ENCODE measurements at places on chromosomes 5 and 9. TPM values are rescaled to one million over a fixed set of nuclear protein-coding genes. Genes with fewer than 3 reads are reported as not detected.

GRCh38 chr5:59241119-59241518 lies 652.4 kb downstream of the PDE4D start:
- DNase-seq = no peak

- no peak for DNase-seq
These were observed at the start of gene TEK for GRCh38 chr9:27108981-27109541. TEK (plus strand) TSS chr9:27109225; CDS start chr9:27109591, 366 bp downstream.

DNA sequence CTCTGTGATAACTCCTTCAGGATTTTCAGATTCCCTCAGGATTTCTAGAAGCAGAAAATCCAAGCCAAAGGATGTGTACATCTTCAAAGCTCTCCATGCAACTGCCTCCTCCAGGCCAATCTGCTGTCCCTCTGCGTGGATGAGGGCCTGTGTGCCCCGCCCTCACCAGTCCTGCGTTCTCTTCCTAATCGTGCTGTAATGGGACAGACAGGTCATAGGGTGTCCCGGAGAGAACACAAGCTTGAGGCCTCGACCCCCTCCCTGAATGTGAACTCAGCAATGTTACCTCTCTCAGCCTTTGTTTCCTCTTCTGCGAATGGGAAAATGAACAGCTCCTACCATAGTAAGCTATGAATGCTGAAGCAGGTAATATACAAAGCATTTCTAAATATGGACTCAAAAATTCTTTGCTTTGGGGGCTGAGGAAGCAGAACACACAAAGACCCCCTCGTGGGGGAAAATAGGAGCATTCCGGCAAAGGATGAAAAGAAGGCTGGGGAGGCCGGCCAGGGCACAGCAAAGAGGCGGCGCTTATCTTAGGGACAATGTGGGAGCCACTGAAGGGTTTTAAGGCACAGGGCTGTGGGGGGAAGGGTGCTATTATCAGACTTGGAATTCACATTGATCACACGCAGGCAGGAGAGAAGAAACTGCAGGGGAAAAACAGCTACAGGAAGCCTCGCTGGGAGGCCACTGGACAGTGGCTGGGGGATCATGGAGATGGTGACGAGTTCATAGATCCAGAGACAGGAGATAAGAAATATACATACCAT lies 57.2 kb upstream of the FBXW11 start:
- no peak for DNase-seq

- no peak for DNase-seq
These were observed 71.2 kb upstream of the FREM1 start for GRCh38 chr9:14981291-14981950.

GRCh38 chr9:135227641-135228251 lies 140.3 kb downstream of the OLFM1 start:
- no peak for DNase-seq

DNA sequence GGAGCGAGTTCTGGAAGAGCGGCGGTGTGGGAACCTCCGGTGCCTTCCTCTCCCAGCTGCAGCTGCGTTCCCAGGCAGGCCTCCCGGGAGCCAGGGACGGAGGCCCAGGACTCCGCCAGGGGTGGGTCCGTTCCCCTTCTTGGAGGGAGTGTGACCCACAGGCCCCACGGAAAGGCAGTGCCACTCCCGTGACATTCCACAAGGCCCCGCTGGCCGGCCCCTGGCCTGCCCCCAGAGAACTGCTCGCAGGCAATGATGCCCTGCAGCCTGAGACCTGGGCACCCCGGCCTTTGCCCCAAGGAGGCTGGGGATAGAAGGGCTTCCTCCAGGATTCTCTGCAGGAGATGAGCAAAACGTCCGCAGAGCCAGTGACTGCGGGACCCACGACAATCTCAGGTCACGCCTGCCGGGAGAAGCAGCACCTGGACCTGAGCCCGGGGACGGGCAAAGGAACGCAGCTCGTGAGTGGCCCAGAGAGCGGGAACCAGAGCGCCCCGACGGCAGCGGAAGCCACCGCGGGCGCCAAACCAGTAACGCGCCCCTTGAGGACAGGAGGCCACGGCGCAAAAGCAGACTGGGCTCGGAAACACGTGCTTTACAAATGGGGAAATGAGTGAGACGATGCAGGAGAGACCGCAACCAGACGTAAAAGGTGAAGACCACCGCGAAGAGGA lies 9.3 kb downstream of the OBP2B start:
- DNase-seq = no peak

DNA sequence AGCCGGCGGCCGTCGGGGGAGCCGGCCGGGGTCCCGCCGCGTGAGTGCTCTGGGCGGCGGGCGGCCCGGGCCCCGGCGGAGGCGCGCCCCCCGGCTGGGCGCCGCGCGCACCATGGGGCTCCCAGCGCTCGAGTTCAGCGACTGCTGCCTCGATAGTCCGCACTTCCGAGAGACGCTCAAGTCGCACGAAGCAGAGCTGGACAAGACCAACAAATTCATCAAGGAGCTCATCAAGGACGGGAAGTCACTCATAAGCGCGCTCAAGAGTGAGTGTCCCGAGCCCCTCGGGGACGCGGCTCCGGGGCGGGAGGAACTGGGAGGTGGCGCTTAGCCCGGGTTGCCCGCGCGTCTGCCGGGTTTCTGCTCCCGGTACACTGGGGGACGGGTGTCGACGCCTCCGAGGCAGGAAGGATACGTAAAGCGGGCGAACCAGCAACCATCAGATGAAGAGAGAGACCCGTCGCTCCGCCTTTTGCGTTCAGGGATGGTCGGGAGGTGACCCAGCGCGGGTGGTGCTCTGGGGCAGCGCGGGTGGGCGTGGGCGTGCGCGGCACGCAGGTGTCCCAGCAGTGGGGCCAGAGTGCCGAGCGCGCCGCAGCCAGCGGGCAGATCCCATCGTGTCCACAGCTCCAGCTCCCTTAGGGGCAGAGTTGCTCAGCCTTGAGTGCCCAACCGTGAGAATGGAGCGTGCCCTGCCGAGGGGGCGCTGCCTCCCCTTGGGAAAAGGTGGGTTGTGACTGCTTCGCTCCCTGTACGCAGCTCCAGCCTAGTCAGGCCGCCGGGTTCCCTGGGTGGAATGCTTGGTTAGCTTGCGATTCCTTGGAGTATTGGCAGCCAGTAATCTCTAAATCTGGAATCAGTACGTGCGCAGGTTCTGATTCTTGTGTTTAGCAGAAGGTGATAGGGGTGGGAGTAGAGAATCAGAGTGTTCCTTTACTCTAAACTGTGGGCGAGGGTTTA lies 753 bp downstream of the ARHGAP26 start:
- no peak for DNase-seq

- no peak for DNase-seq
These were observed 361.2 kb upstream of the TARS1 start for GRCh38 chr5:33079548-33079947.

DNA sequence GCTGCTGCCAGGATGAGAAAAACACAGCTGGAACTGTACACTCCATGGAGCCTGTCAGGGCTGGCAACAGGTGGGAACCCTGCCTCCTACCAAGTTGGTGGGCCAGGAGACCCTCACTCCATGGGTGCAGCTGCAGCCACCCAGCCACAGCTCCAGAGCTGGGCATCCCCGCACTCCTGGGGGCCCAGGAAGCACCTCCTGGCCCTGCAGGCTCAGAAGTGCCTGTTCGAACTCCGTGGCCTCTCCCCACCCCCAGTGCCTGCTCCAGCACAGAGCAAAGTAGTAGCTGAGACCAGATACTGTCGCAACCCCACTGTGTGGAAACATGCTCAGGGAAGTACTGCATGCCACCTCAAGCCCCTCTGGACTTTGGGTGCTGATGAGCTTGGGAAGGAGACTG lies 564.0 kb upstream of the ACO1 start:
- DNase-seq = no peak

DNA sequence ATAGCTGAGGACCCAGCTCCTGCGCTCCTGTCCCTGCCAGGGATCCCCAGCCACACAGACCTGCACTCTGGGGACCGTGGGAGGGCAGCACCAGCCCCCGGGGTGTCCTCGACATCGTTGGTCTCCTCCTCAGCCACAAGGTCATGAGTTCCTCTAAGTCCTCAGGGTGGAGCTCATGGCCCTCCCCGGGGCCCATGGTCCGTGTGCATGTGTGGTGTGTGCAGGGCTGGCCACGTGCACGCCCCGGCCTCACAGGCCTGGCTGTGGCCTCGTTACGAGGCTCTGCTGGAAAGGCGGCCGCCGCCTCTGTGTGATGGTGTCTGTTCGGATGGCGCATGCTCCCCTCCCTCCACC lies 16.1 kb upstream of the AJM1 start:
- no peak for DNase-seq

DNA sequence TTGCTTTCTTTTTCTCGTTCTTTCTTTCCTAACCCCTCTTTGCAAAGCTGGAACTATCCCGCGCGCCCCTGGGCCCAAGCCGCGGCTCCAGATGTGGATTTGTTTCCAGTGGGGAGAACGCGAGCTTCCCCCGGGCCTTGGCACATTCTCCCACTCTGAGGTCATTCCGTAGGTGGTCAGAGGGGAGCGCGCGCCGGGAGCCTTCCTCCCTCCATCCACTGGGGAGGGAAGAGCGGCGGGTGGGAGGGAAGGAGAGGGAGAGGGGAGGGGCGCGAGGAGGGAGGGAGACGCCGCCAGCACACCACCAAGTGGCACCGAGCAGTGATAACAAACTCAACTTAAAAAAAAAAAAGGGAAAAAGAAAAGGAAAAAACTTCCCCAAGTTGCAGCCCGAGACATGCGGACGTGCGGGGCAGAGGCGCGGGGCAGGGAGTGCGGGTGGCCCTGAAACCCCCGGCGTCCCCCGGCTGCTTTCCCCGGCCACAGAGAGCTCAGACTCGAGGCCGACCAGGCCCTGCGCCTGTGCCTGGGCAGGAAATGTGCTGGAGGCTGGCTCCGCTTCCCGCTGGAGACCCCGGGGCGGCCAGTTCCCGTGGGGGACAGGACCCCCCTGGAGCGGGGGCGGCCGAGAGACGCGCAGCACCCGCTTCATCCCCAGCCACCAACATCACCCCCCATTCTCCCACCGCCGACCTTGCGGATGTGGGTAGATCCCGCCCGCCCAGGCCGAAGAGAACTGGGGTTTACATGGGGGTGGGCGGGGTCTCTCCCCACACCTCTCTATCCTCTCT lies 3.1 kb downstream of the IER5L start:
- DNase-seq = no peak

DNA sequence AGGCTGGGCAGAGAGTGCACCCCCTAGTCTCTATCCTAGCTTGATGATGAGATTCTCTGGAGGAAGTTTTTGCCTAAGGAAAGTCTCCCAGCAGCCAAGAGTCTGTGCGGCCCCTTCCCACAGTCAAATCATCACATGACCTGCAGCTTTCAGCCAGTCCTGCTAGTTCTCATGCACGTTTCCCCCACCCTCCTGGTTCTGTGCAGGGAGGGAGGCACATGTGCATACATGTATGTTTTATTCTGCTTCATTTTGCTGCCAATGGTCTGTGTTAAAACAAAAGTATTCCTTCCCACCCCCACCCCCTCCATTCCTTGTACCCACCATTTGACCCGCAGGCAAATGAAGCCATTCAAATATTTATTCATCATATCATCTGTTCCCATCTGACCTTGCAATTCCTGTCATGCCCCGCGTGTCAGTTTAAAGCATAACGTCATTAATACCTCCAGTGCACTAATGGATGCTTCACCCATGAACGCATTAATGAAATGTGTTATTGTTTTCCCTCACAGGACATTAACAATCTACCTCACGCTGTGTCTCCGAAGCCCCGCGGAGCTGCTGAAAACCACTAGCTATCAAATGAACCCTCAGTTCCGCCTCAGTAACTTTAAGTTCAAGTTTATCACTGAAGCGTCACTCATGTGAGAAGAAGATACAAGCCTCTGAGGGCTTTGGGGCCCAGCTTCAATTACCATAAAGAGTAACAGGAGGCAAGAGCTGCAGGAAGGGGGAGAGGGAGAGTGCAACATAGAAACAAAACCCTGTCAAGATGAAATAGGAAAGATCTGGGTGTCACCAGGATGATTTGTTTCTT lies 139.6 kb downstream of the RASEF start:
- no peak for DNase-seq

GRCh38 chr9:16143310-16143709 lies 590.5 kb downstream of the CCDC171 start:
- DNase-seq = no peak

GRCh38 chr5:142016556-142016955 lies 3.7 kb upstream of the GNPDA1 start:
- DNase-seq = no peak

DNA sequence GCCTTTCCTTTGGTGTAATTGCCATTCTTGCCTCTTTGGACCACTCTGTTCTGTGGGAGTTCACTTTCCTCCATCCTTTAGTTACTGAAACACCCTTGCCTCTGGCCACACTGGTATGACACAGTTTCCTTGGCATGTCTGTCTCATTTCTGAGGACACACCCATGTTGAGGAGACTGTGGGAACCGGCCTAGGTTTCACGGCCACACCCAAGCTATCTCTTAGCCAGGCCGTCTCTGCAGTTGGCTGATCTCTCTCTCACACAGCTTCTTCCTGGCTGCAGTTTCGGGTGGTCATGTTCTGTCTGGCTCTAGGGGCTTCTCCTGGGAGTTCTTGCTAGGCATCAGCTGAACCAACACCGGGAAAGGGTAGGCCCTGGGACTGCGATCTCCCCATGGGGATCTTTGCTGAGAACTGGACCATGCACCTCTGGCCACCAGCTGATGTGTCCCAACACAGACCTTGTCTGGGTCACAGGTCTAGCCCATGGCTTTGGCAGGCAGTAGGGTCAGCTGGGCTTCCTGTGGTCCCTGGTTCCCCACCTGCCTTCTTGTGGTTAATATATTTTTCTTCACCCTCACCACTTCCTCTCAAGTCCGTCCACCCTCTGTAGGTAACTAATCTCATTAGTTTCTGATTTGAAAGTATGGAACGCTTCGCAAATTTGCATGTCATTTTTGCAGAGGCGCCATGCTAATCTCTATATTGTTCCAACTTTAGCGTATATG lies 24.9 kb downstream of the ARHGEF37 start:
- peak; percentile 81 for DNase-seq

DNA sequence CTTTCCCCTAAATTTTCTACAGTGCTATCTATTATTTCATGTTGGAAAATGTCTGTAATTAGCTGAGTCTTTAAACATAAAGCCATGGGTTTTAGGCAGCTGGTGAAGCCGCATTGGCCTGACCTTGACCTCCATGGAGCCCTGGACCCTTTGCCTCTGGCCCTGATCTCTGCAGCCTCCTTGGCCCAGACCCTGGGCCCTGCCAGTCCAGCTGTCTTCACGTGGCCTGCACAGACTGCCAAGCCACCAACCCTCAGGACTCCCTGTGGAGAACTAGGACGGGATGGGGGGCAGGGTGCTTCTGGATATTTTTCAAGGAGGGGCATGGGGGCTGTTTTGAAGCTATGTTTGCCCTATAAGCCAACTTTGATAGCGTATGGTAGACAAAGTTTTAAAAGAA lies 29.8 kb upstream of the PPARGC1B start:
- DNase-seq = no peak

GRCh38 chr5:181112476-181112875 lies 18.5 kb downstream of the OR2V1 start:
- no peak for DNase-seq

ADGRD2 gene
- not detected for polyA plus RNA-seq

CCL19 gene
- polyA plus RNA-seq = not detected

FAM151B gene
- polyA plus RNA-seq = 0.64 TPM

PKD2L2 gene
- 0.74 TPM for polyA plus RNA-seq

MAML1 gene
- 6.8 TPM for polyA plus RNA-seq

LCN1 gene
- not detected for polyA plus RNA-seq

SPINK13 gene
- not detected for polyA plus RNA-seq

LCN15 gene
- 0.67 TPM for polyA plus RNA-seq

PCDHGC4 gene
- 0.68 TPM for polyA plus RNA-seq

All from GM12878 (cell line).